ENCODE measurements at places on chromosomes 16 and 17.

DNA sequence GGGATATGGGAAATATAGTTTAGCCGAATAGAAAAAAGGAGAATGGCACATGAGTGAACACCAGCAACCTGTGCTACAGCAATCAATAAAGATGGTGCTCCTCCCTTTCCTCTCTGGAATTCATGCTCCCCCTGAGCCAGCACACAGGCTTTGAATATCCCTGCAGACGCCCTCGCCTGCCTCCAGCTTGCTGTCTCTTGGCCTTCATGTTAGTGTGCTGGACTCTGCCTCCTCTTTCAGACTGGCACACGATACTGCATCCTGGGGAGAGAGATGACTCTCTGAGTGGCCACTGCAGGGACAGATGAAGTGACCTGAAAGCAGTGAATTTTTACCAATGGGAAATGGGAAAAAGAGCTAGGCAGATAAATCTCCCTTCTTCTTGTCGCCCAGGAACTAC is 498.6 kb upstream of the SALL1 start:
- no peak for DNase-seq

GRCh38 chr17:51611585-51611984 is 351.2 kb downstream of the UTP18 start:
- DNase-seq, result no peak

- DNase-seq, result no peak
These were observed 89.5 kb upstream of the METRNL start for GRCh38 chr17:82989881-82990280.

- DNase-seq, result no peak
These were observed 16.6 kb downstream of the NAGPA start for GRCh38 chr16:5016967-5017677.

DNA sequence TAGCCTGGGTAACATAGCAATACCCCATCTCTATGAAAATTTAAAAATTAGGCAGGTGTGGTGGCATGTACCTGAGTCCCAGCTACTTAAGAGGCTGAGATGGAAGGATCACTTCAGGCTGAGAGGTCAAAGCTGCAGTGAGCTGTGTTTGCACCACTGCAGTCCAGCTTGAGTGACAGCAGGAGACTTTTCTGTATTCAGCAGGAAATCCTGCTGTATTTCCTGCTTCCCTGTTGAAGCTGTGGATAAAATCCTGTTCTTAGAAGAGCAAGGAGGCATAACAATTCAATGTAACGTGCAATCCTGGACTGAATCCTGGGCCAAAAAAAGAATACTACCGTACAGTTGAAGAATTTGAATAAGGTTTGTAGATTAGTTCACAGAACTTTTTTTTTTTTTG is 62.2 kb downstream of the FBXL20 start:
- DNase-seq, result no peak

Measured in EL (cell line).